ENCODE measurements at places on chromosomes 4 and X.

DNA sequence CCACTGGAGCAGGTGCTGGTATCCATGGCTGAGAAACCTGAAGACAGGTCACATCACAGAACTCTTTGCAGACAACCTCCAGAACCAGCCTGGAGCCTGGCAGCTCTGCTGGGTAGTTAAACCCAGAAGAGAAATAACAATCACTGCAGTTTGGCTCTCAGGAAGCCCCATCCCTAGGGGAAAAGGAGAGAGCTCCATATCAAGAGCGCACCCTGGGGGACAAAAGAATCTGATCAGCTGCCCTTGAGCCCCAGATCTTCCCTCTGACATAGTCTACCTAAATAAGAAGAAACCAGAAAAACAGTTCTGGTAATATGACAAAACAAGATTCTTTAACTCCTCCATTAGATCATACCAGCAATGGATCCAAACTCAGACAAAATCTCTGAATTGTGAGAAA lies 823.2 kb upstream of the FRG1 start:
- DNase-seq = no peak

- no peak for DNase-seq
These were observed at the start of gene ZNF185 for GRCh38 chrX:152897222-152898131. TSS of gene ZNF185 (plus strand) at chrX:152898067. CDS start at chrX:152914490, 16,423 bp downstream.

DNA sequence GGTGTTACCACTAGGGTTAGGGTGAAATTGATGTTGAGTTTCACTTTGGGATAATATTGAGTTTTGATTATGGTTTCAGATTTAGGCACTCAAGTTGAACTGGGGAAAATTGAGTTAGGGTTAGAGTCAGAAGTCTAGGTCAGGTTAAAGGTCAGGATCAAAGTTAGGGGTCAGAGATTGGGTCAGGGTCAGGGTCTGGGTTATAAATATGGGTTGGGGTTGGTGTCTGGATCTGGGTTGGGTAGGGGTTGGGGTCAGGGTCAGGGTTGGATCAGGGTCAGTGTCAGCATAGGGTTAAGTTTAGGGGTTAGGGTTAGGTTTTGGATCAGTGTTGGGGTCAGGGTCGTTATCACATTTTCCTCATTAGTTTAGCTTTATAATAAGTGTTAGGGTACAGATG lies 42.7 kb upstream of the IL9R start:
- DNase-seq = no peak

GRCh38 chr4:105923497-105924238 lies 28.4 kb downstream of the NPNT start:
- no peak for DNase-seq

DNA sequence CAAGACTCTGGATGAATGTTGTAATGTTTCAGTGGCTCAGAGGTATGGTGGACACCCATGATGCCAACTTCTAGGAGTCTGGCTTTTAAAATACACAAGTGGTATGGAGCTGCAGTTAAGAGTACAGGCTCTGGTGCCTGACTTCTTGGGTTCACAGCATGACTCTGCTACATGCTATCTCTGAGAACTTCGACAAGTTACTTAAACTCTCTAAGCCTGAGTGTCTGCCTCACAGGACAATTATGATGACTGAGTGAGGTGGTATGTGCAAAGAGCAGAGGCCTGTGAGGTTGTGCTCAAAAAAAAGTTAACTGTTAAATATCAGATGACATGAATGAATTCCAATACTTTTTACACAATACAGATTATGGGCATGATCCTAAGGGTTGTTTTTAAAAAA lies 90.9 kb upstream of the SRD5A3 start:
- DNase-seq = no peak

- no peak for DNase-seq
These were observed 32.3 kb upstream of the CXCL8 start for GRCh38 chr4:73707918-73708577.

DNA sequence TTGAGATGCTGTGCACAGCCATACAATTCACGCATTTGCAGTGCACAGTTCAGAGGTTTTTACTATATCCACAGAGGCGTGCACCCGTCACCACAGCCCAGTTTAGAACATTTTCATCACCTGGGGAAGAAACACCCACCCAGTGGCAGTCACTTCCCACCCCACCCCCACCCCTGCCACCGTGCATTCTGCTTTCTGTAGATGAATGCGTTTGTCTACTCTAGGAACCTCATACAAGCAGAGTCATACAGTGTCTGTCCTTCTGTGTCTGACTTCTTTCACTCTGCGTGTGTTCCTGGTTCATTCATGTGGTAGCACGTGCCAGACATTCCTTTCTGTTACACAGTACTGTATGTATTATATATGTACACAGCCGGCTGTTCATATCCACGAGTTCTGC lies 122.8 kb downstream of the TBL1X start:
- no peak for DNase-seq

DNA sequence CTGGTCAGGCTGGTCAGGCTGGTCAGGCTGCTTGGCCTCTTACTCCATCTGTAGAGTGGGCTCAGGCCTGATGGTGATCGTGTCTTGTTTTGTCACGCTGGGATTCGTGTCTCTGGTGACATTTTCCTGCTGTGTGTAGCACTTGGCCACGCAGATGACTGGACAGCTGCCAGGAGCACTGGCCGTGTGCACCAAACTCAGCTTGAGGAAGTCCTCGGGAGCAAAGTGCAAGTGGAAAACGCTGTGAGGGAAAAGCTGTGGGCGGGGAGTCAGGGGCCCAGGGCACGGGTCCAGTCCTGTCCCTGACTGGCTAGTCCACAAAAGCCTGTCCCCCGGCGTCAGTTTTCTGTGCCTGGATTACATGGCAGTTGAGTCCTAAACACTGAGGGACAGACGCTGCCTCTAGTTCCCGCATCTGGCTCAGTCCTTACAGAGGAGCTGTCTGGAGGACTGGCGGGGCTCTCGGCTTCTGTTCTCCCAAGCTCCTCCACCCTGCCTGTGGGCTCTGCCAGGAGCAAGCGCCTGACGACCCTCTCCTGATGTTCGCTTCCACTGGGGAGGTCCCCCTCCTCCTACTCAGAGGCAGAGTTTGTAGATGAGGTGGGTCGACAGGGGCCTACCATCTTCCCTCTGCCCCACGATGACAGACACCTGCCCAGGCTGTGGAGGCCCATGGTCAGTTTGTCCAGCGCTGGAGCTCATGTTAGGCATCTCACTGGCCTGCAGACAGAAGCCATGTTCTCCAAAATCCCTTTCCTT lies 35.9 kb upstream of the GRPEL1 start:
- DNase-seq = no peak

- DNase-seq = no peak
These were observed at the start of gene ZIC3 for GRCh38 chrX:137565921-137566745. TSS of gene ZIC3 (plus strand) at chrX:137566127. CDS start at chrX:137566692, 565 bp downstream.

DNA sequence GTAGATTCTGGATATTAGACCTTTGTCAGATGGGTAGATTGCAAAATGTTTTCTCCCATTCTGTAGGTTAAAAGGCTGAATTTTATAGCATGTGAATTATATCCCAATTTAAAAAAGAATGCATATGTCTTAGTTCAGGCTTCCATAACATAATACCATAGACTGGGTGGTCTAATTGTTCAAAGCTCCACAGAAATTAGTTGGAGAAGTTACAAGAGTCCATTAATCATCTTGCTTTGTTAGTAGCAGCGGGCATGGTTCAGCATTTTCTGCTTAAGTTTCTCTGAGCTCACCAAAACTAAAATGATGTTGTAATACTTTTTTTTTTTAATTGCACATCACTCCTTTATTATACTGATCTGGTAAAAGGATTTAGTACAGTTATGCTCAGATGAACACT lies 1.8 kb downstream of the PGAM4 start:
- DNase-seq = no peak

DNA sequence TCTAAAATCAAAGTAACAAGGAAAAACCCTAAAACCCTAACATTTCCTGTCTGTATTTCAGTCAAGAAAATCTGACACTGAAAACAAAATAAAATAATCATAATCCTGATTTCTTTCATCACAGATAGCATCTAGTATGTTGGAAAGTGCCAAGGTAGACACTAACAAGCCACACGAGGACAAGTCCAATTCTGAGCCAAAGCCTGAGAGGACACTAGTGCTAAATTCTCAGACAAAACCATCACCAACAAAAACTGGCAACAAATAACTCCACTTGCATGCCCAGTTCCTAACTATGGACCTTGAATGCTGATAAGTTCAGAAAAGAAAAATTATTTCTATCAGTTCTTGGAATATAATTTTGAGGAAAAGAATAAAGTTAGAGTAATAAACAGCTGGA lies 113.7 kb downstream of the MANBA start:
- DNase-seq = no peak

- DNase-seq = no peak
These were observed 74.4 kb upstream of the DYNLT3 start for GRCh38 chrX:37921758-37922157.

DNA sequence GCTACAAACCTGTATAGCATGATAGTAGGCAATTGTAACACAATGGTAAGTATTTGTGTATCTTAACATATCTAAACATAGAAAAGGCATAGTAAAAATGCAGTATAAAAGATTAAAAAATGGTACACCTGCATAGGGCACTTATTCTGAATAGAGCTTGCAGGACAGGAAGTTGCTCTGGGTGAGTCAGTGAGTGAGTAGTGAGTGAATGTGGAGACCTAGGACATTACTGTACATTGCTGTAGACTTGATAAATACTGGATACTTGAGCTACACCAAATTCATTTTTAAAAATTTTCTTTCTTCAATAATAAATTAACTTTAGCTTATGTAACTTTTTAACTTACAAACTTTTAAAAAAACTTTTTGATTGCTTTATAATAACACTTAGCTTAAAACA lies 68.2 kb upstream of the MAML3 start:
- DNase-seq = no peak
